Cerebellar nuclear complex (tissue), 1 donor: ENCODE measurements at places on chromosomes 1 and 21.

DNA sequence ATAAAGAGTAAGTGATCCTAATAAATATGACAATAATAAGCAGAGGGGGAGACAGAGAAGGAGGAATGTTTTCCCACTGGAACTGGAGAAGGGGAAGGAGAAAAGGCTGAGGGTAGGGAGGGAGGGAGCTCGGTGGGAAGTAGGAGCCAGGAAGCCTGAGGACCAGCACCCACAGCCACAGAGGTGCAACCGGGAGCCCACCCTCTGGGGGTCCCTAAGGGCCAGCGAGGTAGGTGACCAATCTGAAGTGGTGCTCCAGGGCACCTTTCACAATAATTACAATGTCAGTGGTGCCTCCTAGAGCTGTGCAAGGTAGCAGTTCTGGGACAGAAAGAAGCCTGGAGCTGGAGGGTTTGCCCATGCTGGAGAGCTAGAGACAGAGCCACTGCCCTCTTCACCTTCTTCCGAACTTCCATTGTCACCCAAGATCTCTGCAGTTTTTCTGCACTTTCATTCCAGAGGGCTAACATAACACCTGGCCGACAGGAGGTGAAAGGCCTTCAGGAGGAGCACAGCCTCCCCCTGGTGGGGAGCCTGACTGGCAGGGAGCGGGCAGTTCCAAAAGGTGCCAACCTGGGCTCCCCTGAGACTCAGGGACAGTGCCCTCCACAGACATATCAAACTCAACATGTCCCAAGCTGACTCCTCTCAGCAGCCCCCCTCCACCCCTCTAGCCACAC is 4.1 kb upstream of the AHCYL1 start:
- DNase-seq: no peak

- DNase-seq: no peak
These were observed 85.4 kb upstream of the CD53 start for GRCh38 chr1:110787328-110788071.

- DNase-seq: no peak
These were observed 4.1 kb downstream of the ORC1 start for GRCh38 chr1:52400131-52400530.

DNA sequence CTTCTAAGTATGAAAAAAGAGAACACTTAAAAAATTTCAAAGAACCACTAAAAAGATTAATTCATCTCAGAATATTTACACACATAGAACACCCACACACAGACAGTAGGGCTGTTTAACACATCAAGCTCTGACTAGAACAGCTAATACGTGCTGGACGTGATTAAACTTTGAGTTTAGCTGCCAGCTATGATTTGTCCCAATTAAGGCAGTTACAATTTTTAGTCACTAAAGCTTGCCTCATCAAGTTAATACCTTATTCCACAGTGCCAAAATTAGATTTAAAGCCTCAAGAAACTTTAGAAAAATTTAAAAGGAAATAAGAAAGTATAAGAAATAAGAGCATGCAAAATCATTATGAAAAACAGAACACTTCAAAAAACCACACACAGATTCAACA is 18.9 kb downstream of the SLC16A1 start:
- no peak for DNase-seq

- DNase-seq: no peak
These were observed 160.5 kb downstream of the PTBP2 start for GRCh38 chr1:96882096-96882495.
